Skeletal muscle cell (primary cell): ENCODE measurements at places on chromosomes 6 and 20.

DNA sequence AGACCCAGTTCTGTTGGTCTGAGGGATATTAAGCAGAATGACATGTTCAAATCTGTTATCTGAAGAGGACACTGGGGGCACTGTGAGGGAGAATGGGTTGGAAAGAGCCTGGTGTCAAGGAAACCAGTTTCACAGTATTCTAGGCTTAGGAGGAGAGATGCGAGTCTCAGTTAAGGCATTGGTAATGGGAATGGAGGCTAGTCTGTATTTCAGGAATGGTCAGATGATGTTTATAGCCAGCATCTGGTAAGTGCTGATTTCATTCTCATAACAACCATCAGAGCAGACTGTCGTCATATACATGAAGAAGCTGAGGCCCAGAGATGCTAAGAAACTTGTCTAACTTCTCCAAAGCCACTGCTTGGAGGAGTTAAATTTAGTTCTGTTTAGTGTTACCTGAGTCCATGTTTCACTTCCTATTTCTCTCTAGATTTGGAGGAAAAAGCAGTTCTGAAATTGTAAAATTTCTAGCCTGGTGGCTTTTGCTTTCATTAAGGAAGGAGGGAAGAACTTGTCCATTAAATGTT is 242.0 kb downstream of the ARID1B start:
- no peak for DNase-seq

DNA sequence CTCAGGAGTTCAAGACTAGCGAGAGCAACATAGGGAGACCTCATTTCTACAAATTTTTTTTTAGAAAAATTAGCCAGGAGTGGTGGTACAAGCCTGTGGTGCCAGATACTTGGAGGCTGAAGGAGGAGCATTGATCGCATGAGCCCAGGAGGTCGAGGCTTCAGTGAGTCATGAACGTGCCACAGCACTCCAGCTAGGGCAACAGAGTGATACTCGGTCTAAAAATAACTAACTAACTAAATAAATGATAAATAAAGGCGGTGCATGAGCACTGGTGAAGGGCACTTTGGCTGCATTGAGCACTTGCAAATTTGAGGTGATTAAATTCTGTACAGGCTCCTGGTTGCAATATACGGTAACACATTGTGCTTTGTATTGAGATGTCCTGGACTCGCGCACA is 13.5 kb downstream of the HLA-A start:
- no peak for DNase-seq

GRCh38 chr6:38078671-38079070 is 259.1 kb downstream of the ZFAND3 start:
- no peak for DNase-seq

GRCh38 chr6:162032620-162033019 is 694.9 kb downstream of the PRKN start:
- peak; percentile 51 for DNase-seq

GRCh38 chr20:7695051-7695495 is 245.2 kb downstream of the HAO1 start:
- no peak for DNase-seq

GRCh38 chr6:169838346-169839028 is 87.1 kb downstream of the ERMARD start:
- no peak for DNase-seq

DNA sequence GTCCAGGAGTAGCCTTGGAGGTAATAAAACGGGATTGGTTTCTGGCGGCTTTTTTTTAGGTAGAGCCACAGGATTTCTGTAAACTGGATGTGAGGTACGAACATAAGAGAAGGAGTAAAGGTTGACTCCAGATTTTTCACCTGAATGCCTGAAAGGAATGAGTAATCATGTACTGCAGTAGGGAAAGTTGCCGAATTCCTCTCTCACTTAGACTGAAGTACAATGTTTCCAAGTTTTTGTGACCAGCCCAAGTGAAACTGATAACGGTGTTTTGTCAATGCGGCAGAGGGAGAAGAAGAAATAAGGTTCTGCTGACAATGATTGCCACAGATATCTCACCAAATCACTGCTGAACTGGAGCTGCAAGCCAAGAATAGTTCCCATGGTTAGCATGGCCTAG is 75.0 kb downstream of the VTA1 start:
- no peak for DNase-seq

DNA sequence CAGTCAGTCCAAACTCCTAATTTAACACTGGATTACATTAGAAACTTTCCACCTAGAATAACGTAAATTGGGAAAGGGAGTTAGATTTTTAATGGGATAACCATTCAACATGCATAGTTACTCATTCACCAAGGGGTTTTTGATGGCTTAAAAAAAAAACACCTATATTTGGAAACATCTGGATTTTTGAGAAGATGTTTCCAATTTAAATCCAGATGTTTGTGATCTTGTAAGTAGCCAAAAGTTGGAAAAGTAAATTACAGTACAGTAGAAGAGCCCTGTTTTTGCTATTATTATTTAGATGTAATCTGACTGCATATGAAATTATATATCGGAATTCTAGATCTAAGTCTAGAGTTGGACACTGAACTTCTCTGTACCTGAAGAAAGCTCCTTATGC is 478.2 kb downstream of the CD83 start:
- DNase-seq = no peak

GRCh38 chr6:46453216-46453615 is 38.0 kb downstream of the RCAN2 start:
- DNase-seq = peak; percentile 67

GRCh38 chr20:62739067-62739466 is 30.4 kb downstream of the NTSR1 start:
- no peak for DNase-seq

- DNase-seq = no peak
Measured at GRCh38 chr6:1767481-1768246, 157.9 kb downstream of the FOXC1 start.

- DNase-seq = no peak
Measured at GRCh38 chr6:1079525-1079924, 232.4 kb upstream of the FOXQ1 start.

- DNase-seq = no peak
Measured at GRCh38 chr6:156262014-156262413, 515.2 kb upstream of the ARID1B start.

DNA sequence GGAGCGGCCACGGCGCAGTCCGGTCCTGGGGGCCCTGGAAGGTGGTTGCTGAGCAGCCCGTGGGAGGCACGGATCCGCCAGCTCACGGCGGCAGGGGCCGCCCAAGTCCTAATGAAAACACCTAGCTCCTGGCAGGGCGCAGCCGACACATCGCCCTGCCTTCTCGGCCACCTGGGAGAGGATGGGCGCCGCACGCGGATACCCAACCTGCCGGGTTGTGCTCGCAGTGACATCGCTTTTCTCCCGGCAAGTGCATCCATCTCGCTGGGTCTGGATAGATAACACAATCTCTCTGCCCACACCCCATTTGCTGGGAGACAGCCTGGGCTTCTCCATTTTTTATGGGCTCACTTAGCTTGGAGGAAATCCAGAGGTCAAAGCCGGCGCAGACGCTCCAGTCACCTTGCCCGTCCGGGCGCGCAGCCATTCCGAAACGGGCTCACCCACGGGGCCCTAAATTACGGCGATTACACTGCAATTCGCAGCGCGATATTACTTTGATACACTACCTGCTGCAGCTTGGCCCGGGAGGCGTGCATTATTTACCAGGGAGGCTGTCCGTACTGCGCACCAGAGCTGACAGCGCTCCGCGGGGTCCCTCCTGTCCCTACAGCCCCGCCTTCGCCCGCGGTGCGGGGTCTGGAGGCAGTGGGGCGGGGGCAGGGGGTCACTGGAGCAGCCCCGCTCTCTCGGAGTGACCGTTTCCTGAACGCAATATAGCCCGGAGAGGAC is 36.2 kb upstream of the CCDC167 start:
- DNase-seq = no peak

DNA sequence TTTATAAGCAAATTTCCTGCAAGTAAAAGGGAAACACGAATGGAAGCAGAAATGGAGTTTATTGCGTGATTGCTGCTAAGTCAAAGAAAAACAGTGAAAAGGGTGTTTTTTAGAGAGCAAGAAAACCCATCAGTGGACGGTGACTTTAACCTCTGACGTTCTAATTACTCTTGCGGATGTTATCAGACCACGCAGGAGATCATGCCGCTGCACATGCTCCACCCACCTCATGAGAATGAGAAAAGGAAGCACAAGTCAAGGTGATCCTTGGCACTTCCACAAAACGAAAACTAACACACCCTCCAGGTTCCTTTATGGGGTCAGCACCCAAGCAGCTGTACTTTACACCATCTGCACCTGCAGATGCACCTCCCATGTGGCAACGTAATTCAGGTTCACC is 45.0 kb downstream of the LYRM4 start:
- DNase-seq = no peak

DNA sequence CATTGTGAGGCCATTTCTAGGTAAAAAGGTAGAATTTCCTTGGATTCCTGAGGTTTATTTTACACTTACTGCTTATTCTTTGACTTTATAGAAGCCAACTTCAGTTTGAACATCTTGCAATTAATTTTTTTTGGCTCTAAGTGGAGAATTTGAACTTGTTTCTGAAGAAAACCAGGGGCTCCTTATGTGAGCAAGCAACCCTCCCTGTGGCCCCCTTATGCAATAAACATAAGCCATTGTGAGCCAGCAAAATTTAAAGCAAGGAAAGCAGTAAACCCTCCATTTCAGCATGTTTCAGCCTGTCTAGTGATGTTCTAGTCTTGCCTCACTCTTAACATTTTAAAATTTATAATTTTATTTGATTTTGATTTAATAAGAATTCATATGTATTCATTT is 5.6 kb downstream of the HLA-F start:
- no peak for DNase-seq

DNA sequence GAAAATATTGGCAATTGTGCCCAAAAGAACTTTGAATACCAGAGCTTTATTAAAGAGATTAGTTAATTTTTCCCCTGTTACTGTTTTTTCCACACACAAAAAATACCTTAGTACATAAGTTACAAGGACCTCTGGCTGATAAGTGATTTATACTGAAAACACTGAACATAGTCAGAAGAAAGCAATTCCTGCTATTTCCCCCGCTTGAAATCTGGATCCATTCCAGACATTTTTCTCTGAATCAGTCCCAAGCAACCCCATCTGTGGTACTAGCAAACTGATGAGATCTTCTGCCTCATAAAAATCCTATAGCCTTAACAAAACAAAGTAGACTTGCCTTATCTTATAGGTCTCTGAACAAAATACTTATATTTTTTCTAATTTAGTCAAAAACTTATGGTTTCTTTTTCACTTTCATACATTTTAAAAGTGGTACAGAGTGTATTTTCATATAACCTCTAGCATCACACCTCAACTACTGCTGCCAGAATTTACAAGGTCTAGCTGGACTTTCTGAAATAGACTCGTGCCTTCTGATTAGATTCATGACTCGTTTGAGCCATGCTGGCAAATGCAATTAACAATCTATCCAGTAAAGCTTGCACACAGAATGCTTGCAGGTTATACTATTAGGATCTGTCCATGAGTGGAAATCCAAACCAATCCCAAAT is 111.9 kb downstream of the TBX18 start:
- peak; percentile 85 for DNase-seq

DNA sequence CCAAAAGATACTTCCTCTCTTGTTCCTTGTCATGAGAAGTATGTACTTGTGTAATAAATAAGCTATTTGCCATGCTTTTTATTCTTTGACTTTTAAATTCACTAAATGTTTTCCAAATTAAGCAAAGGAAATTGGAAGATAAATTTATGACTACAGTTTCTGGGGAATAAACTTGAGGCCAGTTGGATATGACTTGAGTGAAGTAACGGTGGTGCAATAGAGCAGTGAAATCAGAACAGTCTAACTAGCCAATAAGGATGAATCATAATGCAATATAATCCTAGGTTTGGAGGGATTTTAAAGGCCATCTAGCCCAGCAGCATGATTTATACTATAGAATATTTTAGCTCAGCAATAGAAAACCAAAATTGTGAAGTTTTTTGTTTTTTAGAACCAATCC is 183.8 kb upstream of the TCF21 start:
- peak; percentile 77 for DNase-seq

DNA sequence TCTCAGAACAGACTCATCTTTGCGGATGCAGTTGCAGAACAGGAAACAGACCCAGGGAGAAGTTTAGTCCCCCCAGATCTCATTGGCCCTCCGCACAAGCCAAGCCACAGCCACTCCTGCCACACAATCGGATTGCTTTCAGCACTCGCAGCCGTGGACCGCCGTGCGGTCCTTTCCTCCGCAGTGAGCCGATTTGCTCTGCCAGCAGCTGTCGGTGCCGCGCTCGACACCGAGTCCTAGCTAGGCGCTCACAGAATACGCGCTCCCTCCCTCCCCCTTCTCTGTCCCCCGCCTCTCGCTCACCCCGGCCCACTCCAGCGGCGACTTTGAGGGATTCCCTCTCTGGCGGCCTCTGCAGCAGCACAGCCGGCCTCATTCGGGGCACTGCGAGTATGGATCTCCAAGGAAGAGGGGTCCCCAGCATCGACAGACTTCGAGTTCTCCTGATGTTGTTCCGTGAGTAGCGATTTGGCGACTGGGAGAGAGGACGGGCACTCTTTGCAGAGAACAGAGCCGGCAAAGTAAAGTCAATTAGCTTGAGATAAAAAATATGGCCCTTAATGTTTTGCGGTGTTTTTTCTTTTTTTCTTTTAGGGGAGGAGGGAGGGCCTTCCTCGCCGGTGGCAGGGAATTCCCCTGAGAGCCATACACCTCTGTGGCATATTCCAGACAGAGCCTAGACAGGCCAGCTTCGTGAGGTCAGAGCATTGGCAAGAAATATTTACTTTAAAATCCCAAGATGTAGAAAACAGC is at the start of gene LAMP5:
Gene LAMP5, plus strand, starts transcription at position 130 of the 753 bp plus-strand sequence. Its CDS starts 263 bp downstream, at position 393.
- no peak for DNase-seq

GRCh38 chr6:166862287-166862977 is 93.9 kb downstream of the RNASET2 start:
- DNase-seq = no peak

GRCh38 chr20:7624886-7625285 is 315.4 kb downstream of the HAO1 start:
- DNase-seq = no peak

DNA sequence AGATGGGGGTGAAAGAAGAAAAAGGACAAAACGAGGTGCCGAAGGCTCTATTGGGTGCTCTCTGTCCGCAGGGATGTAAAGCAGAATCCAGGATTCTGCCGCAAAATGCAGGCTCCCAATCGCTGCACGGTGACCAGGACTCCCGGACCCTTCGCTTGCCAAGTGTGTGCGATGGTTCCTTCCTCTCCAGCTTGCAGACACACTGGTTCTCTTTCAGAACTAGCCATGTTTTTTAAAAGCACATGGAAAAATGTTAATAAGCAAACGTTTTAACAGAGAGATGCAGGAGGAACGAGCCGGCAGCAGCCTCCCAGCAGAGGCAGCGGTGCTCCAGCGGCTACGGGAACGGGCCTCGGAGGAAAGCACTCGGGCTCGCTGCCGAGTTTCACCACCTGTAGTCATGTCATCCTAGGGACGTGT is 59.6 kb downstream of the ZNF831 start:
- no peak for DNase-seq

GRCh38 chr20:37821696-37822095 is 81.2 kb upstream of the VSTM2L start:
- DNase-seq = peak; percentile 31
